ENCODE measurements at places on chromosomes 12 and 14.

DNA sequence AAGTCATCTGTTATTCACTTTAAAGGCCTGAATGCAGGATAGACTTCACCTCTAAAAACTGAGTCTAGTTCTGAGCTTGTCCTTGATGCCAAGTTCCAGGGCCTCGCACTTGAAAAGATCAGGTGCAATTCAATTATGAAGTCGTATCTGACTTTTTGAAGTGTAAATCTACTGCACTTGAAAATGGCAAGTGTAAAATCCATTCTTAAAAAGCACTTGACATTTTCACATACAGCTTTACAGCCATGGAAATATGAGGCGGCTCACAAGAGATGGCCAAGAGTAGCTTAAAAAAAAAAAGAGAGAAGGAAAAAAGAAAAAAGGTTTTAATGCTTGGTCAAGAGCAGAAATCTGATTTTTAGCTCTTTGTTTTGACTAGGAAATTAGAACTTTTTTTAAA is 172.5 kb downstream of the GXYLT1 start:
- no peak for DNase-seq

DNA sequence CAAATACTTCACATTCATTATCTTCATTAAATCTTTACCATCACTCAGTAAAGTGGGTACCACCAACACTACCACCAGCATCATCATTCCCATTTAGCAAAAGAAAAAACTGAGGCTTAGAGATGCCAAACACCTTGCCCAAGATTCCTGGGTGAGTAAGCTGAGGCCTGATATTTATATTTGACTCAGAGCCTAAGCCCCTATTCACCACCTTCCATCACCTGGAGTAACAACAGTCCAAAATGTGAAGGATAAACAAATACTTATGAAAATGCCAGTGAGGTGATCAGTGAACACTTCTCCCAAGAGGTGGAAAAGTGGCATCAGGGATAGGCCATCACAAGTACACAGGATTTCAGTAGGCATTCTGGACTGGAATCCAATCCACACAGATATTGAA is 3.7 kb downstream of the SLC38A1 start:
- no peak for DNase-seq

- no peak for DNase-seq
Measured at GRCh38 chr12:90690120-90690519, 264.9 kb downstream of the CCER1 start.

GRCh38 chr12:65593239-65593701 is 231.0 kb upstream of the HMGA2 start:
- DNase-seq: no peak

GRCh38 chr14:38255408-38255672 is 553 bp downstream of the CLEC14A start:
- no peak for DNase-seq

DNA sequence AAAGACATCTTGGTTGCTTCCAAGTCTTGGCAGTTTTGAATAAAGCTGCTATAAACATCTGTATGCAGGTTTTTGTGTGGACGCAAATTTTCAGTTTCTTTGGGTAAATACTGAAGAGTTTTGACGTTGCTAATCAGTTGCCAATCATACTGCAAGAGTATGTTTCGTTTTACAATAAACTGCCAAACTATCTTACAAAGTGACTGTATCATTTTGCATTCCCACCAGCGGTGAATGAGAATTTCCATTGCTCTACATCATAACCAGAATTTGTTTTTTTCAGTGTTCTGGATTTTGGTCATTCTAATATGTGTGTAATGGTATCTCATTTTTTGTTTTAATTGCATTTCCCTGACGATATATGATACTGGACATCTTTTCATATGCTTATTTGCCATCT is 190.8 kb upstream of the PARP11 start:
- no peak for DNase-seq

GRCh38 chr12:4080213-4080612 is 193.3 kb upstream of the CCND2 start:
- no peak for DNase-seq

DNA sequence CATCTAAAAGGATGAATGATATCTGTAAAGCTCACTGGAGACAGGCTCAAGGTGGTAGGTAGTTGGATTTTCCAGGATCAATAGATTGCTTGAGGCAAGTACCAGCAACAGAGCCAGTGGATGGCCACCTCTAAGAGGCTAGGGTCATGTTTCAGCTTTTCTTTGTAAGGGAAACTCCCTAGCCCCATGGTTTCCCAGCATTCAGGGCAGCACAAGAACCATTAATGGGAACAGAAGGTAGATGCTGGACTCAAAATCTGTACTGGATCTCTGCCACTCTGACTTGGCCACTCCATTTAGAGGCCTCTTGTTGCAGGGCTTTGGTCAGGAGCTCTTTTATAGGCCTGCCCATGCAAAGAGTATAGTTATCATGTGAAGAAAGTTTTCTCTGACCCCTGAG is 76.1 kb upstream of the DYRK2 start:
- no peak for DNase-seq

- no peak for DNase-seq
Measured at GRCh38 chr12:108182096-108182495, 53.0 kb downstream of the WSCD2 start.

DNA sequence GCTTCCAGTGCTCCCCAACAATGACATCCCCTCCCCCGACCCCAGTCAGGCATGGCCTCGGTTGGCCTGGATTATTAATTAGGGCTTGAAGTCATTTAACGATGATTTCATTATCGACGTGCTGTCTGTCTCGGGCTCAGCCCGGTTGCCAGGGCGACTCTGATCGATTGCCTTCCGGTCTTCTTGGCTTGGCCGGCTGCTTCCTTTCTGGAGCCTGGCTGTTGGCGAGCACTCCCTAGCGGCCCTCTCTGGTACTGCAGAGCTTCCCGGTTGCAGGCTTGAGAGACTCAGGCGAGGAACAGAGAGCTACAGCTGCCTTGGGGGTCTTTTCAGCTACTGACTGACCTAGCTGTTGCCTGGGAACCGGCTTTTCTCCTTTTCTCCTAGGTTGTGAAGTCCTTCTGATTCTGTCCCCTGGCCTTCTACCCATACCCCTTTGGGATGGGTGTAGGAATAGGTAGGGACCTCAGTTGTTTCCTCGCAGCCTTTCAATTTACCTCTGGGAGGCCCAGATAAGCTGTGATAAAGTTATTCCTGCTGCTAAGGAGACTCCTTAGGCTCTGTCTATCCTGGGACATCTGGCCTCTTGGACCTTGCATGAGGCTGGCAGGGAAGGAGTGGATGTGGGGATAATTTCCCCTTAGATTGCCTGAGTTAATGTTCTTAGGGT is 5.5 kb upstream of the CISTR start:
- DNase-seq: peak; percentile 46

GRCh38 chr12:108591267-108591980 is 6.5 kb downstream of the TMEM119 start:
- DNase-seq: no peak

DNA sequence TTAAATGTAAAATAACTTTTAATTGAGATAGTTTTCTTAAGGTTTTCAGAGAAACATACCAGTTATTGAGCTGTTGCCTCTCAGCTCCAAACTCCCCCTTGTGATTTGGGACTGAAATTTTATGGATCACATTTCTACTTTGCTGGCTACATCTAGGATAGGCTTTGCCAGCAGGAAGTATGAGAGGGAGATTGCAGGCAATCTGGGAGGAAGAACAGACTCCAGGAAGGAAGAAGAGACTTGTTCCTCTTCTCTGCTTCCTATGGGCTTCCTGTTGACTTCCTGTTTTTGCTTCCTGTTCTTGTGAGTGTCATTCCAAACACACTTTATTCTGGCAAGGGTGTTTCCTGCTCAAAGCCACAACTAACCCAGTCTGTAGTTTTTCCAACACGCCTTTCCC is 312.9 kb downstream of the ITPR2 start:
- DNase-seq: no peak

- no peak for DNase-seq
Measured at GRCh38 chr12:1611803-1612572, 17.0 kb upstream of the WNT5B start.

DNA sequence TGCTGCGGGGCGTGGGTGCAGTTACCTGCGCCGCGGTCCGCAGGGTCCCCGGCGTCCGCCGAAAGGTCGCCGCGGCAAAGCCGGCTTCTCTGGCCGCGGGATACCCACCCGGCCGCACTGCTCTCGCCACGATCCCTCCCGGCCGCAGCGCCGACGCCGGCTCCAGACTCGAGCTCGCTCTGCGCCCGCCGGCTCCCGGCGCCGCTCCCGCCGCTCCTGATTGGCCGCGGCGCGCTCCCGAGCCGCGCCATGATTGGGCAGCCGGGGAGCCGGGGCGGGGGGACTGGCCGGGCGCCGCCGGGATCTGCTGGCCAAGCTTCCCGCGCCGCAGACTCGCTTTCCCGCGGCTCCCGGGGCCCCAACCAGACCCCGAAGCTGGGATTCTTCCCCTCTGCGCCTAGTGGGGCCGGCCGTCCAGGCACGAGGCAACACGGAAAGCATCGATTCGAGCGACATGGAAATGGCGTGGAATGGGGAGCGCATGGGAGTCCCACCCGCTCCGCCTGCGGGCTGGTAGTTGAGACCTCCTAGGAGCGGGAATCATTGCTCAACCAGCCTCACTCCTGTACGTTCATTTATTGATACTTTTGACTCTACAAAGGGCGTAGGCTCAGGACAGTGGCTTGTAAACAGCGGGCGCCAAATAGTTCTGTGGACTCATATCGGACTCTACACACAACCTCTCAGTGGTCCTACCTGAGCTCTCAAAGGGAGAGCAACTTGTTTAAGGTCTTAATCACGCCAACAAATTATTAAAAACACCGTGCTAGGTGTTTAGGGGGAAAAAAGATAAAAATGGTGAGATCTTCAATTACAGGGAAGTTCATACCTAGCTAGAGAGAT is 36.4 kb upstream of the STON2 start:
- no peak for DNase-seq

GRCh38 chr12:24415934-24416333 is 466.5 kb upstream of the SOX5 start:
- no peak for DNase-seq

DNA sequence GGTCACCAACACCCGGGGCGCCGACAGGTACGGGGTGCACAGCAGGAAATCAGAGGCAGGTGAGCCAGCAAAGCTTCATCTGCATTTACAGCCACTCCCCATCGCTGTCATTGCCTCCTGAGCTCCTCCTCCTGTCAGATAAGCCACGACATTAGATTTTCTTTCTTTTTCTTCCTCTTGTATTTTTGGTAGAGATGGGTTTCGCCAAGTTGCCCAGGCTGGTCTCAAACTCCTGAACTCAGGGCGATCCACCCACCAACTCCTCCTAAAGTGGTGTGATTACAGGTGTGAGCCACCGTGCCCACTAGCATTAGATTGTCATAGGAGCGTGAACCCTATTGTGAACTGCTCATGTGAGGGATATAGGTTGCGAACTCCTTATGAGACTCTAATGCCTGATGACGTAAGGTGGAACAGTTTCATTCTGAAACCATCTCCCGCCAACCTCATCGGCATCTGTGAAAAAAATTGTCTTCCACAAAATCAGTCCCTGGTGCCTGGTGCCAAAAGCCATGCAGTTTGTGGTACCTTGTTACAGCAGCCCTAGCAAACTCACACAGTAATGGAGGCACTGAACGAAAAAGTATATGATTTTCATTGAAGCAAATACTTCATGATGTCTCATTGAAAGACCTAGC is 1.5 kb downstream of the STYK1 start:
- no peak for DNase-seq

- DNase-seq: no peak
Measured at GRCh38 chr14:86652526-86652925, 1122.6 kb downstream of the FLRT2 start.

GRCh38 chr12:102740141-102740955 is 176.7 kb downstream of the PAH start:
- DNase-seq: no peak

DNA sequence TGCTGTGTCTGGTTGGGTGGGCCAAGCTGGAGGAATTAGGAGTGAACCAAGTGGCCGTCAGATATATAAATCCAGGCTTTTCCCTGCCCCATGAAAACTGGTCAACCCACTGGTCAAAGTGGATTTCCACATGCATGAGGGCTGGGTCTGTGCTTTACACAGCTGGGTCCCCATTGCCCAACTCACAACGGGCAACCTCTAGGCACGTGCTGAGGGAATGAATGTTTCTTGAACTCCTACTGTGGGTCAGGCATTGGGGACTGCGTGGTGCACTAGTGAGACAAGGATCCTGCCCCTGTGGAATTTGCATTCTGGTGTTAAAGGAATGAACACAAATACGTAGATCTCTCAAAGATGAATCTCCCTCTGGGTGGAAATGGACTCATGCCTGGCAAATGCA is 7.5 kb upstream of the AACS start:
- no peak for DNase-seq

GRCh38 chr12:26095186-26095585 is 29.7 kb downstream of the BHLHE41 start:
- no peak for DNase-seq

- DNase-seq: no peak
Measured at GRCh38 chr14:92456215-92457015, 57.2 kb upstream of the RIN3 start.

DNA sequence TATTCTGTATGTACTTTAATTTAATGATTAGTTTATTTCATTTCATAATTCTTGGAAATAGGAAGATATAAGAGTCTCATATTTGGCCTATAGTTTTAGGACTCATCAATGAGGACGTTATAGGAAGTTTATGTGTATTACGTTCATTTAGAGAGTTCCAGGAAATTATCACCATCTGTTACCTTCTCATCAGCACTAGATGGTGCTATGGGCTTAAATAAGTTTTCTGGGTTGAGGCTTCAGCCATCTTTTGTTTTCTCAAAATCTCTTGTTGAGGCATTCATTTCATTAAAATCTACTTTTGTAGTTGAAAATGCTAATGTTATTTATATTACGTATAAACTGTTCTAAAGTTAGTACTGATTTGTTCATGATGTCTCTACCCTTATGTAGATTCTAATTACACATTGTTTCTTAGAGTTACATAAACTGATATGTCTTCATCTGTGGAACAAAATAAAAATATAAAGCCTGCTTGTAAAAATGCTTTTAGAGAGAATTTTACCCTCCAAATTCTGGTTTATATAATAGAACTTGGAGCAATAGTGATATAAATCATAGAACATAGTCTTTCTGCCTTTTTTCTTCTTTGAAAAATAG is 89.2 kb downstream of the CFAP54 start:
- no peak for DNase-seq

GRCh38 chr12:65845751-65846537 is 21.7 kb downstream of the HMGA2 start:
- DNase-seq: no peak
